ENCODE measurements at places on chromosomes 11 and 22. TPM values are rescaled to one million over a fixed set of nuclear protein-coding genes. Genes with fewer than 3 reads are reported as not detected.
A peak's percentile ranks its signal among the peaks of the same experiment; 100 is the strongest.

GRCh38 chr11:18617688-18618341, 16.3 kb downstream of the SPTY2D1 start:
- no peaks in the 10 kb centered on the region for H3K27me3 ChIP-seq
- H3K4me1 ChIP-seq = peaks cover 15% of the 10 kb centered on the region

Gene MMP8
- not detected for total RNA-seq

- H3K27me3 ChIP-seq = no peaks in the 10 kb centered on the region
- no peak overlapping the region for H3K27ac ChIP-seq
- no peaks in the 10 kb centered on the region for H3K36me3 ChIP-seq
- no peak for DNase-seq
Observed at GRCh38 chr11:24900514-24900913, 403.7 kb downstream of the LUZP2 start.

- no peaks in the 10 kb centered on the region for H3K27me3 ChIP-seq
- peaks cover 6% of the 10 kb centered on the region for H3K36me3 ChIP-seq
- H3K4me1 ChIP-seq = no peaks in the 10 kb centered on the region
- no peak overlapping the region for H3K27ac ChIP-seq
Observed at GRCh38 chr11:10771457-10771856, 20.4 kb downstream of the CTR9 start.

- peaks cover 42% of the 10 kb centered on the region for H3K36me3 ChIP-seq
- H3K4me1 ChIP-seq = no peaks in the 10 kb centered on the region
- no peak overlapping the region for H3K4me3 ChIP-seq
- no peak overlapping the region for H3K27ac ChIP-seq
Observed at GRCh38 chr22:46290121-46290842, 6.4 kb upstream of the GTSE1 start.

Gene TRIM51
- not detected for total RNA-seq

DNA sequence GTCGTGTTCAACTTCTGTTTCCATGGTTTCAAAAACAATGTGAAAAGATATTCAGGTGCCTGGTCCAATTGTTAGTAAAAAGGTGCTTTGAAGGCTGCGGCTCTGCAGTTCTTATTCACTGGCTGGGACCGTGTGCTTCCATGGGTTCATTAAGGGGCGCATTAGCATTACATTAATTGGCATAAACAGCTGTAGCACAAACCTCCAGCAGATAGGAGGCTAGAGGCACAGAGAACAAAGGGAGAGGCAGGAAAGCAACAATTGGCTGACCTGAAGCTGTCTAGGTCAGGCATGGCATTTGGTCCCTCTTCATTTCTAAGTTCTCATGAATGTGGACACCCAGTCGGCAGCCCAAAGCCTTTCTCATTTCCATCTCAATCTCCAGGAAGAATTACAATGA, 16.6 kb downstream of the PAK1 start:
- no peaks in the 10 kb centered on the region for H3K27me3 ChIP-seq
- H3K36me3 ChIP-seq = no peaks in the 10 kb centered on the region
- no peaks in the 10 kb centered on the region for H3K4me1 ChIP-seq
- H3K27ac ChIP-seq = no peak overlapping the region

DNA sequence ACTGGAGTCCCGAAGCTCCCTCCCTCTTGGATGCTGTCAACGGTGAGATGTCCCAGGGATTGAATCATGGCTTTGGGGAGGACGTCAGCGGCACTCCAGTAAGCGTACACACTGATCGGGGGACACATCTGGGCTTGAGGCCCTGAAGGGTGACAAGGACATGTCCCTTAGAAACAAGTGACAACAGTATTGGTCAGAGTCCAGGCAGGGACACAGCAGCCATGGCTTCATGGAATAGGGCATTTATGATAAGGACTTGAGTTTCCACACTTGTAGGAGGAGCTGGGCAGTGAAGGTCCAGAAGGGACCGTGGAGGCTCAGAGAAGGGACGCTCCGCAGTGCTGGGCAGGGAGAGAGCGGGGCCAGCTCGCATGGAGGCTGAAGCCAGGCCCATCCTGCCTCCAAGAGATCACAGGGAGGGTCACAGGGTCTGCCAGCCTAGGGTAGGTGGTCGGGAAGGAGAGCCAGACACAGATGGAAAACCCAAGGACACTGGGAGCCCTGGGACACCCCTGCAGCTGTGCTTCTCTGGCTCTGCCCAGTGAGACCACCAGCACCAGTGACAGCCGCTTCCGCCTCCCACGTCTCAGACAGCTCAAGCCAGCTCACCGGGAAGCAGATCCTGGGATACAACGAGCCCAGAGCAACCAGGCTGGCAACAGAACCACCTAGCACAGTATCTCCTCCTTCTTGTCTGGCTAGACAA, 22.9 kb upstream of the RFPL3 start:
- H3K27ac ChIP-seq = no peak overlapping the region
- peaks cover 38% of the 10 kb centered on the region for H3K27me3 ChIP-seq
- H3K36me3 ChIP-seq = no peaks in the 10 kb centered on the region
- no peak for DNase-seq

DNA sequence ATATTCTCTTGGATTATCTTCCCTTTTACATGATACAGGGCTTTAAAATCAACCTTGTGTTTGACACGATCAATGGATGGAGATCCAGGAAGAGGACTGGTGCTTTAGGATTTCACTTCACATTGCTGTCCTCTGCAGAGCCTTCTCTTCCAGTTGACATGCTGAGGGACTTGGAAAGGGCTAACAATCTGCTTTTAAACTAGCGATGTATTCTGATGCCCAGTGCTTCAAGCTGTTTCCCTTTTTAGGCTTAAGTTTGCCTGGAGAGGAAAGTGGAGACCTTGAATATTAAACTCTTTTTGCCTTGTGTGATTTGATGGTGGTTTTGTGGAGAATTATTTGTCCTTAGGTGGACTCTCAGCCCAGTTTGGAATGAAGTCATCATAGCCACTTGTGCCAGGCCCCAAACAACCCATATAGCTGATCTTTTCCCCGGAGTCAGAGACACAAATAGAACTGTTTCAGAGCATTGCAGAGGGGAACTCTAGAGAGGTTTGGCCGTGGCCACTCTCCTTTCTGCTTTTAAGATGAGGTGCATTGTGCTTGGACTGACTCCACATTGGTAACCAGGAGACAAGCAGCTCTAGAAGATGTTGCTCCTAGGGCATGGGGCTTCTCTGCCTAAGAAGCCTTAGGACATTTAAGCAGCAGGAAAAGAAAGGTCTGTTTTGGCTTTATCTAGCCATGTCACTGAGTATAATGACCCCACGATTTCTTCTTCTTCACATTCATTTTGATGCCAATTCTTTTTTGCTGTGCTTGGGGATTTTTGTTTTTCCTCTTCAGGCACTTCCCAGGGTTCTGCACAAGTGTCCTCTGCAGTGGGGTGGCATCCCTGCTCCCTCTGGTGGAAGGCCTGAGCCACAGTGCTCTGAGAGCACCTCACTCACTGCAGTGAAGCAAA, 152.8 kb downstream of the NCAM1 start:
- no peaks in the 10 kb centered on the region for H3K36me3 ChIP-seq
- H3K4me3 ChIP-seq = no peak overlapping the region
- peak; percentile 66 for DNase-seq
- no peak overlapping the region for H3K27ac ChIP-seq
- no peaks in the 10 kb centered on the region for H3K27me3 ChIP-seq
- H3K4me1 ChIP-seq = peaks cover 5% of the 10 kb centered on the region

- no peak overlapping the region for H3K27ac ChIP-seq
- no peak overlapping the region for H3K4me3 ChIP-seq
- H3K27me3 ChIP-seq = peaks cover 60% of the 10 kb centered on the region
- H3K36me3 ChIP-seq = no peaks in the 10 kb centered on the region
Observed at GRCh38 chr22:28547132-28547842, 132.4 kb downstream of the TTC28 start.

- no peaks in the 10 kb centered on the region for H3K36me3 ChIP-seq
- H3K27me3 ChIP-seq = no peaks in the 10 kb centered on the region
- no peaks in the 10 kb centered on the region for H3K4me1 ChIP-seq
- H3K4me3 ChIP-seq = no peak overlapping the region
Observed at GRCh38 chr11:126914166-126914565, 86.4 kb downstream of the KIRREL3 start.

GRCh38 chr11:127255209-127255608, 254.6 kb upstream of the KIRREL3 start:
- no peaks in the 10 kb centered on the region for H3K4me1 ChIP-seq
- no peak overlapping the region for H3K27ac ChIP-seq
- H3K27me3 ChIP-seq = peaks cover 44% of the 10 kb centered on the region
- H3K4me3 ChIP-seq = no peak overlapping the region
- peaks cover 4% of the 10 kb centered on the region for H3K36me3 ChIP-seq

Gene SERPIND1
- not detected for total RNA-seq

Gene RAB39A
- total RNA-seq = not detected

- no peak for DNase-seq
- H3K4me3 ChIP-seq = peak overlapping the region; percentile 10
- H3K27me3 ChIP-seq = no peaks in the 10 kb centered on the region
Observed at GRCh38 chr11:114367244-114367957, 32.9 kb downstream of the C11orf71 start.

Gene LYVE1
- not detected for total RNA-seq

- peaks cover 8% of the 10 kb centered on the region for H3K4me1 ChIP-seq
- H3K4me3 ChIP-seq = peak within 1 kb of the TSS; percentile 69
- no peaks in the 10 kb centered on the region for H3K27me3 ChIP-seq
- DNase-seq = no peak
- peaks cover 6% of the 10 kb centered on the region for H3K36me3 ChIP-seq
Observed at GRCh38 chr11:119316729-119317591, at the start of gene MCAM. Gene MCAM, minus strand, starts transcription at chr11:119317130. Its CDS starts 29 bp downstream, at chr11:119317101.

Data from MCF 10A (cell line).